ENCODE measurements at places on chromosomes 12 and 14. TPM values are rescaled to one million over a fixed set of nuclear protein-coding genes. Genes with fewer than 3 reads are reported as not detected.
A peak's percentile ranks its signal among the peaks of the same experiment; 100 is the strongest.

- DNase-seq = no peak
These were observed 475.6 kb upstream of the SOX5 start for GRCh38 chr12:24424889-24425600.

Gene KRT79
- total RNA-seq = not detected

GRCh38 chr12:1876086-1876485 lies 42.4 kb downstream of the CACNA2D4 start:
- no peak for DNase-seq

Gene LMNTD1
- total RNA-seq = not detected

DNA sequence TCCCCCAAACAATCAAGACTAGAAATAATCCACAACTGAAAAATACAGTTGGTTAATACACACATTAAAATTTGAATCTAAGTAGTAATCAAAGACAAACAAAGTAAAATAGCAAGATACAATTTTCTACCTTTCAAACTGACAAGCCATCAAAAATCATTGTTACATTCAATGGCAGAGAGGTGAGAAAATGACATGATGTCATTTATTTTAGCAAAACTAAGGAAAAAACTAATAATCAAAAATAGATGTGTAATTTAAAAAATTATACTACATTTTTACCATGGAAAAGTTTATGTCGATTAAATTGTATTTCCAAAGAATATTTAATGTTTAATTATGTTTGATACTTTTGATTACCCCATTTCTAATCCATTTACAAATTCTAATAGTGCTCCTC lies 59.7 kb downstream of the NOVA1 start:
- DNase-seq = no peak

- DNase-seq = no peak
These were observed 72.2 kb downstream of the BORCS5 start for GRCh38 chr12:12428961-12429657.

DNA sequence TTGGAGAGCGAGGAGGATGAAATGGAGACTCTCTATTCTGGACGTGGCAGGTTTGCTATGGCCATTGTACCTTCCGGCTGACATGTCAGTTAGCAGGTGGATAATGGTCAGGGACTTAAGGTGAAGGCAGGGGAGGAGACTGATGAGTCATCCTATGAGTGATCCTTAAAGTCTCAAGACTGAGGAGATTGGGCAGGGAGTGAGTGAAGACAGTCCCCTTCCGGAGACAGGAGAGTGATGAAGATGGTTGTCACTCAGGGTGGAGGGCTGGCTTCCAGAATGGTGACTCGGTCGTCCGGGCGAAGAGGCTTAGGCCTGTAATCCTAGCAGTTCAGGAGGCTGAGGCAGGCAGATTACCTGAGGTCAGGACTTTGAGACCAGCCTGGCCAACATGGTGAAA lies 49.8 kb upstream of the CCDC63 start:
- DNase-seq = no peak

Gene ADAMTS20
- total RNA-seq = 4.5 TPM

Gene KLHL33
- total RNA-seq = not detected

GRCh38 chr14:42806909-42807315 lies 1200.2 kb downstream of the LRFN5 start:
- DNase-seq = no peak

Gene HRK
- total RNA-seq = 2.7 TPM

DNA sequence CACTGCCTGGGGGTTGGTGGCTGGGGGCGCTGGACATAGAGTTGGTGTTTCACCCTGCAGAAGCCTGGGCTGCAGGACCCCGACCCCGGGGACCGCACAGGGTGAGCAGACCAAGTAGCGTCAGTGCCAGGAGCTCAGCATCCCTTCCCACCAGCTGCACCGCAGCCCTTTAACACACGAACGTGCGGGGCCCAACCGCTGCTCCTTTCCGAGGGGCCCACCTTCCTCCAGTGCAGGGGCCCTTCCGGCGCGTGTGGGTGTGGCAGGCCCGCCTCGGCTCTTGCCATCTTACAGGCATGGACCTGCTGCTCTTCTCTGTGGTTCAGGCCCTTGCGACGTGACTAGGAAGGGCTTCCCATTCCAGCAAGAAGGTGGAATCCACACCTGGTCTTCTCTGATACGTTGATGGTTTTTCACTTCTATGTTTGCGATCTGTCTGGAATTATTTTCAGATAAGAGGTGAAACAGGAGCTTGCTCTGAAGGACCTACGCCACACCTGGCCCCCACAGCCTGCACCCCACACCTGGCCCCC lies 47.8 kb downstream of the LRCOL1 start:
- no peak for DNase-seq

- no peak for DNase-seq
These were observed 8.4 kb upstream of the CALM1 start for GRCh38 chr14:90388437-90388836.

Gene APOF
- total RNA-seq = not detected

DNA sequence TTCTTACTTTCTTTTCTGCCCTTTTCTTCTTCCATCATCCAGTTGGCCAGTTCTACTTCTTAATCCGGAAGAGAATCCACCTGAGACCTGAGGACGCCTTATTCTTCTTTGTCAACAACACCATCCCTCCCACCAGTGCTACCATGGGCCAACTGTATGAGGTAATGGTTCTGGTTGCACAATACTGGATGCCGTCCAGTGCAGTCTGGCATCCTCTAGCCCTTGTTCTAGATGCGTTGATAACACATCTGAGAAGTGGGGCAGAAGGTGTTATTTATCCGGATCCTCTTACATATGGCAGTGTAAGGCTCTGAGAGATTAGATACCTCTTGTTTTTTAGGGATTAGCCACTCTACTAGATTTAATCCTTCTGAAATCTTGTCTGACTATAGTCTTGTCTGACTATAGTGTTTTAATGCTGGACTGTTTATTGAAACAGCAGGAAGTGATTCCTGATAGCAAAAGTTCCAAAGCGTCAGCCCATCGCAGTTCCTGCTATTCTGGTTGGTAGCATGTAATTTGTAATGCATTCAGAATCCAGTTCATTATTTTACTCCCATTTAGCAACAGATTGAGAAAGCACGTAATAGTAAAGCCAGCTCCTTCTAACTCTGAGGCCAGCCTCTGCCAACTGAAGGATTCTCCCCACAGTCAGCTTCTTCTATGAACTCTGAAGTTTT lies 7.9 kb downstream of the GABARAPL1 start:
- no peak for DNase-seq

GRCh38 chr12:84810611-84811010 lies 102.0 kb downstream of the SLC6A15 start:
- DNase-seq = no peak

Gene CPM
- 1.1 TPM for total RNA-seq

DNA sequence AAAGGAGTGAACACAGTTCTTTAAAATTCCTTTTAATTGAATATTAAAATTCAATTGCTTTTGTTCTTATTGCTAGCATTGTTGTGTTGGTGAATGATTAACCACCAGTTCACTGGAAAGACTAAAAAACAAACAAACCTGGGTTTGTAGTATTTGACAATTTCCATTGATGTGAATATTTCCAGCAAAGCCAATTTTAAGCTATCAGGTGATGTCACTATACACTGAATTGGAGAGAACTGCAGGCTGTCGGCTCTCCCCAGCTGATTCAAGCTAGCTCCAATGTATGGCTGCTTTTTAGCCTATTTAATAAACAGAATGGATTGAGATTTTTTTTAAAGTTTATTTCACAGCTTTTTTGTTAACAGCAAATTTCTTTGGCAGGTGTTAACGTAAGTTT lies 1753.6 kb upstream of the SEL1L start:
- no peak for DNase-seq

GRCh38 chr12:82852529-82852928 lies 165.8 kb downstream of the TMTC2 start:
- DNase-seq = no peak

GRCh38 chr12:32679091-32679919 lies at the start of gene DNM1L:
Gene DNM1L (plus strand): TSS chr12:32679301. CDS start chr12:32679364, 63 bp downstream.
- peak; percentile 90 for DNase-seq

Gene BIN2
- not detected for total RNA-seq

Gene CD163L1
- 0.22 TPM for total RNA-seq

- no peak for DNase-seq
These were observed 90.8 kb downstream of the SSPN start for GRCh38 chr12:26286186-26286585.

GRCh38 chr12:105539735-105540134 lies 209.2 kb downstream of the C12orf75 start:
- no peak for DNase-seq

Gene TDP1
- total RNA-seq = 58.1 TPM

GRCh38 chr14:88492272-88493089 lies 62.3 kb downstream of the PTPN21 start:
- peak; percentile 84 for DNase-seq

Gene LHX5
- 0.47 TPM for total RNA-seq

- DNase-seq = no peak
These were observed 60.7 kb downstream of the CLMN start for GRCh38 chr14:95258754-95259593.

DNA sequence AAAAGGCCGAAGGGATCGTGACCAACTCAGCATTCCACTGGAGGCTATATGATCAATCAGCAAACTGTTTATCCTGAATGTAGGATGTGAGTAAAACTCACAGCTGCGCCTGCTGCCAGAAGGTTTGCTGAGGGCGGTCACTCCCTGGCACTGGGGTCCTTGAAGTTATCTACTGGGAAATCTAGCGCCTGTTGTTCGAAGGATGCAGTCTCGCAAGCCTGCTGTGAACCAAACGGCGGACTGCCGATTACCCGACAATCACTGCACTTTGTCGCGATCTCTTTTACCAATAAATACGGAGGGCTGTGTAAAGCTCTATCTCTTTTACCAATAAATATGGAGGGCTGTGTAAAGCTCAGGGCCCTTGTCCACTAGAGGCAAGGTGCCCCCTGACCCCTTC lies 12.9 kb downstream of the DDX51 start:
- DNase-seq = no peak

DNA sequence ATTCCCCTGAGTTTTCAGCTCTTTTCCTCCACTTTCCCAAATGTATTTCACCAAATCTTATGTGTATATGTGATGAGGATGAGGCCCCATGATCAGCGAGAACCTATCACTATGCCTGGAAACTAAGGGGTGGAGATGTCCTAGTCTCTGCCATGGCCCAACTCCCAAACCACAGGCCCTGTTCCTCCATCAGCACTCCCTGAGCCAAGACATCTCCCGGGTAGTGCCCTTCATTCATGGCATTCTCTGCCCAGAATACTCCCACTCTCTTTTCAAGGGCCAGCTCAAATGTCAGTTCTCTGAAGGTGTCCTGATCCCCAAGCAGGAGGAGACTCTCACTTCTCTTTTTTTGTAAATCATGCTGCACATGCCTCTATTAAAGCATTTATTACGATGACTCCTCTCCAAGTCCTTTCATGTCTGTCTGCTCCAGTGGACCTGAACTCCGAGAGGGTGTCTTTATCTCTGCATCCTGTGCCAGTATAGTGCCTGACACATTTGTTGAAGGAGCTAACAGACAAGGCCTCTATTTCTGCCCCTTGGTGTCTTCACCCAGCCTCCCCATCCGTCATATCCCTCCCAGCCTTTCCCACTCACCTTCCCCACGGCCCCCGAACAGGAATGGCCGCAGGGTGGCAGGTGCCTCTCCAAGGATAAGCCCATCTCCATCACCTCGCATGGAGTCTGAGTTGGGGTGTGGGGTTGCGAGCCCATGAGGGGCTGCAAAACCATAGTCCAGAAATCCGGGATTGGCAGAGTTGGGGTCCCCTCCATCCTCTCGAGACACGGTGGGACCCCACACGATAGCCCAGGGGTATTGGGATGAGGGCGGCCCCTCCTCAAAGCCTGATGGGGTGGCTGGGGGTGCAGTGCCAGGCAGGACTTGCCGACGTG lies 3.7 kb downstream of the PIANP start:
- no peak for DNase-seq

- no peak for DNase-seq
These were observed at the start of gene BEST3 for GRCh38 chr12:69698769-69699540. Gene BEST3 (minus strand): TSS chr12:69699303. CDS start chr12:69697798, 1,505 bp downstream.

DNA sequence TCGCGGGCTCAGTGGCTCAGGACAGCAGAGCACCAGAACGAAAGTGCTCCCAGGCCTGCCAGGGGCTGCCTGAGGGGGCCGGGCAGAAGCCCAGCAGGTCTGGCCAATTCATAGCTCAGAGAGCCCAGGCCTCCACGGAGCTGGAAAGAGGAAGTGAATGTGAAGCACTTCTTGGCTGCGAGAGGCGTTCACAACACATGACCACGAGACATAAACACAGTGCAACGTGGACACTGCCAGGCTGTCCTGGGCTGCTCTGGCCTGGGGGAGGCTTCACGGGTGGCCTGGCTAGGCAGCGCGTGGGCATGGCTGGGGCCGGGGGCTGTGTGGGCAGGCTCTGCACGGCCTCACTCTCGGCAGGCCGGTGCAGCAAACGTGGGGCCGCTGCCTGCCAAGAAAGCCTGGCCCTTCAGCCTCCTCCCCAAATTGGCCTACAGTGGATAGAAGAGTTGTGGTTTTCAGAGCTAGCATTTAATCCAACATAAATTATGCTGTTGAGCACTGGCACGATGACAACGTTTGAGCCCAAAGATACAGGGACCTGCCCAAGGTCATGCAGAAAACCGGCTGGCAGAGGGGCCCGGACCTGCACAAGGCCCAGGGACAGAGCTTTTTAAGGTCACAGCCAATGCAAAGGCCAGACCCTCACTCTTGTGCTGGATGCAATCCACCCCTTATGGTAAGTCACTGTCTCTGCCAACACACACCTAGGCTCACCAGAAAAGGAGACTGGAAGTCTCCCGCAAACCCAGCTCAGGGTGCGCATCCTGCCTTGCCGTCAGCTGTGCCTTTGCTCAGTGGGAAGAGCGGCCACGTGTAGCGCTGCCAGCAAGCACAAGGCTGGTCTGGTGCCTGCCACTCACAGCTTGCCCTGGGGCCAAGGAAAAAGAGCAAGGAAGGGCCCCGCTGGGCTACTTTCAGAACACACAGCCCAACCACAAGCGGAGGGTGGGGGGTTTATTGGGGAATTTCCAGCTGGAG lies 8.6 kb downstream of the SLC25A29 start:
- DNase-seq = no peak

- DNase-seq = no peak
These were observed 29.5 kb upstream of the FBXO34 start for GRCh38 chr14:55241673-55242072.

Gene IAPP
- not detected for total RNA-seq

Gene TBX3
- total RNA-seq = 1.0 TPM

Gene BBOF1
- 0.42 TPM for total RNA-seq

DNA sequence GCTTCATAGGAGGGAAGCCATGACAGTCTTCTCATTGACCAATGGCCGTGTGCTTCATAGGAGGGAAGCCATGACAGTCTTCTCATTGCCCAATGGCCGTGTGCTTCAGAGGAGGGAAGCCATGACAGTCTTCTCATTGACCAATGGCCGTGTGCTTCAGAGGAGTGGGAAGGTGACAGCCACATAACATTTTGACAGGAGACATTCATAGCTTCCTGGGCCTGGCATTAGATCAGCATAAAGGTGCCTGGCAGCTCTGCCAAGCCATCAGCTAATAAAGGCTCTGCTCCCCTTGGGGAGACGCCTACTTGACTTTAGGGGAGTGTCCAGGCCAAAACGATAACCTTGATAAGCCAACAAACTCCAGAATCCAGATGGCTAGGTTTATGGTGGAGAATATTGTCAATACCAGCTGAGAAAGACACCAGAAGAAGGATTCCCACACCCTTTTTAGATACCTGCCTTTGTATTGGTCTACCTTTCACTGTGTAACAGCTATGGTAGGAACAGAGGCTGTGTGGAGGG lies 274.0 kb upstream of the FKBP4 start:
- no peak for DNase-seq

Gene KCNA5
- total RNA-seq = 0.11 TPM

GRCh38 chr12:108425238-108425795 lies 86.2 kb upstream of the CMKLR1 start:
- peak; percentile 62 for DNase-seq

Gene ZNF891
- 3.1 TPM for total RNA-seq
